ENCODE measurements at places on chromosomes 16 and 17.

DNA sequence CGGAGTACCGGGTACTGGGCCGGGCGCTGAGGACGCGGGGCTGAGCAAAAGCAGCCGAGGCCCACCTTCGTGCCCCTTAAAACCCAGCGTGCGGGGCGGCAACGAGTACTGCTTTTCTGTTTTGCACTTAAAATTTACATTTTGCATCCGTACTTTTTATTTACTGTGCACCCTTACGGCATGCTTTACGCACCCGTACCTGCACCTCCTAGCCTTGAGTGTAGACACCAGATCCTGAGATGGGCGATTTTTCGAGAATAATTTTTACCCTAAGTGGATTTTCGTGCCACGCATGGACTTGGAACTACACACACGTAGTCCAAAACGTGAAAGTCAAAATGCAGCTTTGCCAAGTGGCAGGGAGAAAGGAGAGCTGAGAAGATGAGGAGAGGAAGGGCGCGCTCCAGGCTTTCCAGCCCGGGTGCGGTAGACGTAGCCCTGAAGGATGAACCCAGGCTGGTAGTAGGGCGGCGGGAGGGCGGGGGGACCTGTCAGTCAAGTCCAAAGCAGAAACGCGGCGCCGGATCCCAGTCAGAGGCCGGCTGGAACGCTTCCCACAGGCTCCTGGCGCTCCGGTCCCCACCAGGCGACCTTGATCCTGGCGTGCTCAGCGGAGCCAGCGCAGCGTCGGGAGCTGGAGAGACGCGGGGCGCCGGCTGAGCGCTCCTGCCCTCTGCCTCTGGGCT is 1.2 kb upstream of the CBLN1 start:
- no peak for DNase-seq

GRCh38 chr17:74260525-74260850 is 13.5 kb upstream of the DNAI2 start:
- DNase-seq = no peak

- peak; percentile 66 for DNase-seq
These were observed at the start of gene MGAT5B for GRCh38 chr17:76868176-76868668. MGAT5B (plus strand) TSS chr17:76868404; CDS start chr17:76869030, 626 bp downstream.

DNA sequence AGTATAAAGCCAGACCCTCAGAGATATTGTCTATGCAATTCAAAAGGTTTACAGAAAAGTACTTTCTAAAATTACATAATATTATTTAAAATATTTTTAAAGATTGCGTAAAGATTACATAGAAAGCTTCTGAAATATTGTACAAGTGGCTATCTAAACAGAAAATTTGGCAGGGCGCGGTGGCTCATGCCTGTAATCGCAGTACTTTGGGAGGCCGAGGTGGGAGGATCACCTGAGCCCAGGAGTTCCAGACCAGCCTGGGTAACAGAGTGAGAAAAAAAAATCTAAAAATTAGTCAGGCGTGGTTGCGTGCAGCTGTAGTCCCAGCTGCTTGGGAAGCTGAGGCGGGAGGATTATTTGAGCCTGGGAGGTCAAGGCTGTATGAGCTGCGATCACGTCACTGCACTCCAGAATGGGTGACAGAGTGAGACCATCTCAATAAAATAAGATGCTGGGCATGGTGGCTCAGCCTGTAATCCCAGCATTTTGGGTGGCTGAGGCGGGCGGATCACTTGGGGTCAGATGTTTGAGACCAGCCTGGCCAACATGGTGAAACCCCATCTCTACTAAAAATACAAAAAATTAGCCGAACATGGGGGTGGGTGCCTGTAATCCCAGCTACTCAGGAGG is 18.1 kb downstream of the UBN1 start:
- DNase-seq = no peak

- DNase-seq = no peak
These were observed 24.0 kb downstream of the SYCE1L start for GRCh38 chr16:77223184-77223583.

DNA sequence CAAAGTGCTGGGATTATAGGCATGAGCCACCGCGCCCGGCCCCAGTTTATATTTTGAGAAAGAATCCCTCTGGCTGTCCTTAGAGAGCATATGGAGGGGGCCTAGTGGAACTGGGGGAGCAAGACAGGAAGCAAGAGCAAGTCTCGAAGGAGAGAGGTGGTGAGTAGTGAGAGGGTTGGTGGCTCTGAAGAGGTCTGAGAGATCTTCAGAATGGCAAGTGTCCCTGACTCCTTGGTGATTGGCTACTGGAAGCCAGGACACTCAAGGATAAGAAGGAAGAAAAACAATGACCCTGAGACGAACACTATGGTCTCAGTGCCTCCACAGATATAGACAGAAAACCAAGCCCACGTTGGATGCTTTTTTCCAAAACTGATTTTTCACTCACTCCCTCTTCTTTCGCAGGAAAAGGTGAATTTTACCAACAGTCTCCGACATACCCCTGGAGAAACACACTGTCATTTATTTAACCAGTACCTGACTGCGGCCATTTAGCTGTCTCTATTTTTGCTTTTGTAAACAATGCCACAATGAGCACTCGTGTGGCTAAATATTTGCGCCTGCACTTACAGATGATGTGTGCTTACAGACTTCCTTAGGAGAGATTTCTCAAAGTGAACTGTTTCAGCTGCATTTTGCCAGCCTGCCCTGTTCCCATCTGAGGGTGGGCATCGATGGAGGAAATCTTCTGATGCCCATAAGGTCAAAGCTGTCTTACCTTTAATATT is 15.9 kb upstream of the DOK4 start:
- DNase-seq = no peak

GRCh38 chr16:16909126-16909525 is 530.2 kb downstream of the NPIPA7 start:
- DNase-seq = no peak

GRCh38 chr16:1150511-1150982 is 2.4 kb upstream of the CACNA1H start:
- no peak for DNase-seq

DNA sequence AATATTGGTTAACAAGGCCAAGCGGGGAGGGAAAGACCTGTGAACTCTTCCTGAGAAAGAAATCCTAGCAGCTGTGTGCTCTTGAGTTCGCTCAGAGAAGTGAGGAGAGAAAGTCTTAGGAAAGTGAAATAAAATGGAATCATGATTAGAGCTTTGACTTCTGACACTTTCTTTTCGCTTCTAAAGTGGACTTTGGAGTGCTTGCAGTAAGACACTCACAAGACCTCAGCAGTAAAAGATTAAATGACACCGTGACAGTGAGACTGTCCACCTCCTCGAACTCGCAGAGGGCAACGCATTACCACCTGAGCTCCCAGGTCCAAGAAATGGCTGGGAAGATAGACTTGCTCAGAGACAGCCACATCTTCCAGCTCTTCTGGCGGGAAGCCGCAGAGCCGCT is 71.2 kb downstream of the RNF213 start:
- no peak for DNase-seq

- no peak for DNase-seq
These were observed 13.2 kb downstream of the XYLT1 start for GRCh38 chr16:17457513-17457912.

- DNase-seq = no peak
These were observed 74.2 kb upstream of the KSR1 start for GRCh38 chr17:27382025-27382424.

GRCh38 chr16:80317599-80318037 is 223.2 kb upstream of the DYNLRB2 start:
- DNase-seq = no peak

GRCh38 chr16:71564335-71564967 is 12.4 kb downstream of the TAT start:
- DNase-seq = no peak

GRCh38 chr16:69481901-69482341 is 57.5 kb downstream of the CYB5B start:
- no peak for DNase-seq

- no peak for DNase-seq
These were observed 2.7 kb downstream of the C16orf89 start for GRCh38 chr16:5062790-5063765.

GRCh38 chr17:57442914-57443571 is 186.7 kb downstream of the MSI2 start:
- peak; percentile 36 for DNase-seq

GRCh38 chr17:68734187-68734900 is 133.2 kb upstream of the FAM20A start:
- DNase-seq = no peak

GRCh38 chr17:20028443-20028842 is 19.3 kb downstream of the SPECC1 start:
- no peak for DNase-seq

- DNase-seq = no peak
These were observed 17.4 kb downstream of the IL34 start for GRCh38 chr16:70663524-70664324.
